Naive B cell (primary cell): ENCODE measurements at places on chromosomes 12 and 14. TPM values are rescaled to one million over a fixed set of nuclear protein-coding genes. Genes with fewer than 3 reads are reported as not detected.
A peak's percentile ranks its signal among the peaks of the same experiment; 100 is the strongest.

The ASCL1 gene
- polyA plus RNA-seq = not detected

The TAS2R14 gene
- 0.95 TPM for polyA plus RNA-seq

The ADGRD1 gene
- 0.26 TPM for polyA plus RNA-seq

The CCDC60 gene
- not detected for polyA plus RNA-seq

The PMCH gene
- not detected for polyA plus RNA-seq

The MLH3 gene
- polyA plus RNA-seq = 10.3 TPM

The OR6C65 gene
- not detected for polyA plus RNA-seq

The SDS gene
- polyA plus RNA-seq = not detected

The PSME1 gene
- 775 TPM for polyA plus RNA-seq

The LMO3 gene
- not detected for polyA plus RNA-seq

The TMEM132C gene
- polyA plus RNA-seq = not detected

The PIWIL1 gene
- polyA plus RNA-seq = not detected

The GPR135 gene
- 0.86 TPM for polyA plus RNA-seq

- no peak overlapping the region for H3K27ac ChIP-seq
- no peak overlapping the region for H3K4me3 ChIP-seq
- peaks cover 8% of the 10 kb centered on the region for H3K36me3 ChIP-seq
- no peaks in the 10 kb centered on the region for H3K27me3 ChIP-seq
- H3K4me1 ChIP-seq = no peaks in the 10 kb centered on the region
- no peak for DNase-seq
Observed at GRCh38 chr12:119711693-119712092, 43.8 kb downstream of the PRKAB1 start.

GRCh38 chr12:62434494-62435302 is 31.9 kb upstream of the MON2 start:
- peaks cover 46% of the 10 kb centered on the region for H3K27me3 ChIP-seq
- peak; percentile 14 for DNase-seq
- peak overlapping the region; percentile 92 for H3K4me3 ChIP-seq
- peak overlapping the region; percentile 28 for H3K27ac ChIP-seq
- peaks cover 14% of the 10 kb centered on the region for H3K4me1 ChIP-seq
- H3K36me3 ChIP-seq = no peaks in the 10 kb centered on the region

GRCh38 chr12:126915309-126915708 is 1351.7 kb upstream of the TMEM132C start:
- H3K36me3 ChIP-seq = no peaks in the 10 kb centered on the region
- no peak overlapping the region for H3K27ac ChIP-seq
- no peak for DNase-seq
- no peaks in the 10 kb centered on the region for H3K4me1 ChIP-seq
- no peak overlapping the region for H3K4me3 ChIP-seq

- H3K27ac ChIP-seq = no peak overlapping the region
- no peak overlapping the region for H3K4me3 ChIP-seq
- peaks cover 76% of the 10 kb centered on the region for H3K4me1 ChIP-seq
- H3K36me3 ChIP-seq = no peaks in the 10 kb centered on the region
Observed at GRCh38 chr14:101852785-101853184, 91.3 kb downstream of the PPP2R5C start.

- H3K27ac ChIP-seq = no peak overlapping the region
- H3K4me3 ChIP-seq = no peak overlapping the region
- no peaks in the 10 kb centered on the region for H3K4me1 ChIP-seq
- DNase-seq = no peak
- no peaks in the 10 kb centered on the region for H3K27me3 ChIP-seq
- H3K36me3 ChIP-seq = no peaks in the 10 kb centered on the region
Observed at GRCh38 chr12:85781766-85782165, 54.4 kb downstream of the RASSF9 start.

DNA sequence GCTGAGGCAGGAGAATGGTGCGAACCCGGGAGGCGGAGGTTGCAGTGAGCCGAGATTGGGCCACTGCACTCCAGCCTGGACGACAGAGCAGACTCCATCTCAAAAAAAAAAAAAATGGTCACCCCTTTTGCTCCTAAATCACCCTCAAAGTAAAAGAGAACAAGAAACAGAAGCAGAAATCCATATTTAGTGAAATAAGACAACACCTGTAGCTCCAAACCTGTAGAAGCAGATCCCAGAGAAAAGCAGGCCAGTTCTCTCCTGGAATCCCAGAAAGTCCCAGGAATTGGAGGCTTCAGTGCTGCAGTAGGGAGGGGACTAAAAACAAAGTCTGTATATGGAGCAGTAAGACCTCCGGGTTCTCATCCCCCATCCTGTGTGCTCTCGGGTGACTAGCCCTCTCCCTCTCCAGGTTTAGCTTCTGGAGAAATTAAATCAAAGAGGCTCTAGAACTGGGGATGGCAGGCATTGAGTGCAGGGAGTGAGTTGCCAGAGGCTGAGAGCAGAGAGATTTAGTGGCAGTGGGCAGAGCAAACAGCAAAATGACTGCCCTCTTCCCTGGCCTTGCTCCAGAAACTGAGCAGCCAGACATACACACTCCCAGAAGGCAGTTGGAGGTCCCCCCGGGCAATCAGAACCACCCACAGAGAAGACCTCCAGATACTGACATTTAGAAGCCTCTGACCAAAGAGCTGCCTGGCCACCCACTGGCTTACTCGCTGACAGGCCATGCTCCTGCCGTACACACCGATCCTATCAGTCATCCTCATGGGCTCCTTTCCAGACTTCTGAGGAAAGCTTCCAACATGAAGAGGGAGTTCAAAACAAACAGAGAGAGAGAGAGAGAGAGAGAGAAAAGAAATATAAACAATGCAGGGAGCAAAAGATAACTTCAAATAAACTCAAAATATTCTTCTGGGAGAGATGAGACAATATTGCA is 6.3 kb upstream of the MLXIP start:
- H3K27ac ChIP-seq = no peak overlapping the region
- no peaks in the 10 kb centered on the region for H3K27me3 ChIP-seq
- no peak for DNase-seq
- H3K36me3 ChIP-seq = no peaks in the 10 kb centered on the region

DNA sequence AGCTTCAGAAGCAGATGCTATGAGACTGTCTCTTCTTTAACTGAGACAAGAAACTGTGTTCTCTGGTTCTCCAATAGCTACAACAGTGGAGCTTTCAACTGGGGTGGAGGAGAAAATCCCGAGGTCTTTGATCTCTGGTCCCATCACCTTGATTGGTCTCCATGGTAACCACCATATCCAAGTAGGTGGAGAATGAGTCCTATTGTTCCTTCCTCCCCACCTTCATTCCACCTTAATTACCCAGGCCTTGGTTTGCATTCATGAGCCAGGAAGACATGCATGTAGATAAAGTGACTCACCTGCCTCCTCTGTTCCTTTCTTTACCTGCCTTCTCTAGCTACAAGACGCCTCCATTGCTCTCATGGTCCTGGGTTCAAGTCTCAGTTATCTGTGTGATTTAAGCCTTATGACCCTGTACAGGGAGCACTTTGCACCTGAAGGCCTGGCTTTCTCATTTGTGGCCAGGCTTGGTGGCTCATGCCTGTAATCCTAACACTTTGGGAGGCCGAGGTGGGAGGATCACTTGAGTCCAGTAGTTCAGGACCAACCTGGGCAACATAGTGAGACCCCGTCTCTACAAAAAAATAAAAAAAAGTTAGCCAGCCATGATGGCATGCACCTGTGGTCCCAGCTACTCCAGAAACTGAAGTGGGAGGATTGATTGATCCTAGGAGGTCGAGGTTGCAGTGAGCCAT is 157.7 kb upstream of the TBX3 start:
- no peaks in the 10 kb centered on the region for H3K4me1 ChIP-seq
- no peaks in the 10 kb centered on the region for H3K27me3 ChIP-seq
- H3K36me3 ChIP-seq = no peaks in the 10 kb centered on the region
- no peak overlapping the region for H3K4me3 ChIP-seq

- H3K27me3 ChIP-seq = no peaks in the 10 kb centered on the region
- H3K4me1 ChIP-seq = peaks cover 23% of the 10 kb centered on the region
- peaks cover 5% of the 10 kb centered on the region for H3K36me3 ChIP-seq
- H3K27ac ChIP-seq = no peak overlapping the region
Observed at GRCh38 chr12:49818241-49818895, 9.8 kb downstream of the NCKAP5L start.

DNA sequence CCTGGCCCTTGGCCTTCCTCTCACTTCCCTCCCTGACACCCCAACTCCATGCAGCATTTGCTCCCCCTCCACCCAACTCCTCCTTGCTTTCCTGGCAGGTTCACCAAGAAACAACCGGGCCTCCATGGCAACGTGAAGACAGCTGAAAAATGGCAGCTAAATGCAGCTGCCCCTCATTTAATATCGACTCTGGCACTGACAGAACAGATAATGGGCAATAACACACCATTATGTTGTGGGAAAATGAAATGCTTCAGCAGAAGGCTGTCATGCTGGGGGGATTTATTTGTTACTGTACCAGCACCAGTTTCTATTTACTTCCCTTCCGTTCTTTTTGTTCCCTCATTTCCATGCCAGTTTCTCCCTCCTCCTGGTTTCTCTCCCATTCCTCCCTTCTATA is 440.8 kb downstream of the NRXN3 start:
- no peak overlapping the region for H3K4me3 ChIP-seq
- DNase-seq = no peak
- no peaks in the 10 kb centered on the region for H3K36me3 ChIP-seq
- H3K4me1 ChIP-seq = no peaks in the 10 kb centered on the region
- H3K27ac ChIP-seq = no peak overlapping the region

- peaks cover 20% of the 10 kb centered on the region for H3K27me3 ChIP-seq
- H3K36me3 ChIP-seq = no peaks in the 10 kb centered on the region
- H3K4me1 ChIP-seq = no peaks in the 10 kb centered on the region
- H3K27ac ChIP-seq = no peak overlapping the region
- H3K4me3 ChIP-seq = no peak overlapping the region
- no peak for DNase-seq
Observed at GRCh38 chr12:75790219-75790618, 241.4 kb downstream of the PHLDA1 start.

DNA sequence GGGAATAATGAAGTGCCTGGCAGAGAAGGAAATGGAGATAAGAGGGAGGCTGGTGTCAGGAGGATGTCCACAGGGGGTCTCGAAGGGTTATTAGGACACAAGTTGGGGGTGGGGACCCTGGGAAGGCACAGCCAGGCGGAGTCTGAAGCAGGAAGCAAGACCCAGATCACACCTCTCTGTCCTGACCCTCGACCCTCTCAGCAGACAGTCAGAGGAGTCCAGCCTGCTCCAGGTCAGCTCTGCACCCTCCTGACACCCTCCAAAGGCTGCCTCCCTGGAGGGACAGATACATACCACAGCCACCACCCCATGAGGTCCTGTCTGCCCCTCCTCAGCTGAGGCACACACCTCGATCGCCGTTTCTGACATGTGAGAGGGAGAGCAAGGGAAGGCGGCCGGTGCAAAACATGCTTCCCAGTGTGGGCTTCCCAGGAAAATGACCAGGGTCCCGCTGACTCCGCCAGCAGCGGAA is 9.0 kb downstream of the BCL11B start:
- DNase-seq = no peak
- H3K27ac ChIP-seq = no peak overlapping the region
- peaks cover 6% of the 10 kb centered on the region for H3K4me1 ChIP-seq
- peaks cover 94% of the 10 kb centered on the region for H3K27me3 ChIP-seq
- H3K4me3 ChIP-seq = no peak overlapping the region

- H3K4me1 ChIP-seq = no peaks in the 10 kb centered on the region
- H3K36me3 ChIP-seq = no peaks in the 10 kb centered on the region
- no peak for DNase-seq
- no peak overlapping the region for H3K27ac ChIP-seq
- no peak overlapping the region for H3K4me3 ChIP-seq
- H3K27me3 ChIP-seq = no peaks in the 10 kb centered on the region
Observed at GRCh38 chr12:98238515-98239130, 276.8 kb upstream of the TMPO start.

GRCh38 chr12:125386652-125387051 is 321.4 kb downstream of the AACS start:
- H3K27me3 ChIP-seq = peaks cover 19% of the 10 kb centered on the region
- no peaks in the 10 kb centered on the region for H3K36me3 ChIP-seq
- H3K27ac ChIP-seq = no peak overlapping the region
- H3K4me3 ChIP-seq = no peak overlapping the region
- DNase-seq = no peak

GRCh38 chr14:50943943-50944646 is at the start of gene PYGL:
Gene PYGL (minus strand): TSS chr14:50944483. CDS start chr14:50944403, 80 bp downstream.
- peak; percentile 21 for DNase-seq
- H3K4me3 ChIP-seq = peak within 1 kb of the TSS; percentile 91
- peaks cover 35% of the 10 kb centered on the region for H3K27me3 ChIP-seq
- peak within 1 kb of the TSS; percentile 90 for H3K27ac ChIP-seq

DNA sequence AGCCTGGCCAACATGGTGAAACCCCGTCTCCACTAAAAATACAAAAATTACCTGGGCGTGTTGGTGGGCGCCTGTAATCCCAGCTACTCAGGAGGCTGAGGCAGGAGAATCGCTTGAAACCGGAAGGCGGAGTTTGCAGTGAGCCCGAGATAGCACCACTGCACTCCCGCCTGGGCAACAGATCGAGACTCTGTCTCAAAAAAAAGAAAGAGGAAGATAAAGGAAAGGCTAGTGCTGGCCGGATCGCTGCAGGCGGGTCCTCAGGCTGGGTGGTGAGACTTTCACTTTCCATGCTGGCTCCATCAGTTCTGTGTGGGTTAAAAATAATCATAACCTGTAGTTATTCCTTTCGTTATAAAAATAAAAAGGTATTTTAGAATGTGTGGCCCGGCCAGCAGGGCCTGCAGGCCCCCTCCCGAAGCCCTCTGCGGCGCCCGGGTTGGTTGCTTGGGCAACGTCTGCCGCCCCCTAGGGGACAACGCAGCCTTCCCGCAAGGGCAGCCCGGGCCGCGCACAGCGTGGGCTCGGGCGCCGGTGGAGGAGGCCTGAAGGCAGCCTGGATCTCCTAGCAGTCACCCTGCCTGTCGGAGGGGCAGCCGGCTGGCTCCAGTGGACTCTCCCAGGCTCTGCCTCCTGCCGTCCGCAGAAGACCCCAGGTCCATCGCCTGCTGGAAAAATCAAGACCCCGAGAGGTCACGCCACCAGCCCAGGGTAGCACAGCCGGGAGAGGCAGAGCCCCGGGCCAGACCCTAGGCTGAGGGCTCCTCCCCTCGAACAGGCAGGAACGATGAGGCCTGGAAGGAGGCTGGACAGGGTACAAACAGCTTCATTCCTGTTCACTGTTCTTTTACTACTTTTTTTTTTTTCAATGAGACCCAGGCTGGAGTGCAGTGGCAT is 5.0 kb upstream of the SLC25A47 start:
- peak; percentile 73 for DNase-seq
- peak overlapping the region; percentile 74 for H3K4me3 ChIP-seq
- no peaks in the 10 kb centered on the region for H3K36me3 ChIP-seq
- no peaks in the 10 kb centered on the region for H3K4me1 ChIP-seq
- no peaks in the 10 kb centered on the region for H3K27me3 ChIP-seq
- peak overlapping the region; percentile 92 for H3K27ac ChIP-seq

- no peaks in the 10 kb centered on the region for H3K27me3 ChIP-seq
- DNase-seq = peak; percentile 1
- H3K4me1 ChIP-seq = no peaks in the 10 kb centered on the region
- H3K4me3 ChIP-seq = no peak overlapping the region
- no peak overlapping the region for H3K27ac ChIP-seq
- no peaks in the 10 kb centered on the region for H3K36me3 ChIP-seq
Observed at GRCh38 chr12:80269803-80270552, 170.6 kb downstream of the OTOGL start.
